ENCODE measurements at places on chromosomes 6 and 20. TPM values are rescaled to one million over a fixed set of nuclear protein-coding genes. Genes with fewer than 3 reads are reported as not detected.

DNA sequence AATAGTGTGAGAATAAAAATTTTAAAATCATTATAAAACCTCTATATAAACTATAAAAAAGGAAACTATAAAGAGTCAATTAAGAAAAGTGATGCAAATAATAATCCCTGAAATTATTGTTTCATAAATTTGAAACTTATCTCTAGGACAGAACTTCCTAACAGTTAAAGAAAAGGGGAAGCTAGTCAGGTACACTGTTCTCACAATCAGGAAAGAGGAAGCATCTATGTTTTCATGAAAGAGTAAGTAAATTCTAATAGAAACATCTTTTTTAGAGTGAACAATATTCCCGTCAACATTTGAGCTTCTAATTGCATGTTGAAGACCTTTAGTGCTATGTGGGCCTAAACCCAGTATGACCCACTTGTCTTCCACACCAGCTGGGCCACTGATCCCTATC lies 1.2 kb upstream of the ADGRF1 start:
- ATAC-seq = no peak

DNA sequence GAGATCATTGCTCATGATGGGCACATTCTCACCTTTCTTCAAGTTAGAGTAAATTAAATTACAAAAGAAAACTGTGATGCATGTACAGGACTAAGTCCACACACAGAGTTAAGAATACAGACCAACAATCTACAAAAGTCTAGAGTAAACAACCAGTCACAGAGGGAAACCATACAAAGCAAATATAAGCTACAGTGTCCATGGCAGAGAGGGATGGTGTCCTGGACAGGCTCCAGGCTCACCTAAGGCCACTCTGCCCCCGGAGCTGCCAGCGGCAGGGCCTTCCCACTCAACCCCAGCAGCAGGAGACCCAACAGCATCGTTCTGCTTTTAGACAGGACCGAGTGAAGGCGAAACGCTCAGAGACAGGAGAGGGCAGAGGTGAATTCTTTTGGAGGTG lies 16.0 kb downstream of the PDE10A start:
- ATAC-seq = no peak

The SYNDIG1 gene
- total RNA-seq = not detected

The FNDC1 gene
- total RNA-seq = not detected
